ENCODE measurements at places on chromosomes 5 and 9.
A peak's percentile ranks its signal among the peaks of the same experiment; 100 is the strongest.

DNA sequence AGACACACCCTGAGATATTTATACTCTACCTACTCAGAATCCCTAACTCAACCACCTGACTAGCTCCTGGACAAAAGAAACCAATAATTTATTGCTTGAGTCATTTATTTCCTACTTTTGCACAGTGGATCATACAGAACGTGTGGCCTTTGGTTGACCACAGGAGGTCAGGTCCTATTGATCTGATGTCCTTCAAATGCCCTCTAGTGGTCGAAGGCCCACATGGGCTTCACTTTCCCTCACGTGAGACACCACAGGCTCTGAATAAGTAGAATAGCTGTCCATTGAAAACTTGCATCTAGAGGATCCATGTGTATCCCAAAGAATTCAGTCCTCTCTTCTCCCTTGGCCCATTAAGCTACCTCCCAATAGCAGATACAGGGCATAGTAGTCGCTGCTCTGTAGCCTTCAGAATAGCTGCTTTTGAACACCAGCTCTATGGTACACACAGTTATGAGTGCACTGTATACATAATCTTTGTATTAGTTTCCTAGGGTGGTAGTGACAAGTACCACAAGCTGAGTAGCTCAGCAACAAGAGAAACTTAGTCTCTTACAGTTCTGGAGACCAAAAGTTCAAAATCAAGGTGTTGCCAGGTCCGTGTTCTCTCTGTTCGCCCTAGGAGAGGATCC is 177.6 kb upstream of the SMARCA2 start:
- DNase-seq, result no peak

GRCh38 chr5:138635265-138635664 is 60.1 kb upstream of the HSPA9 start:
- no peak for DNase-seq

DNA sequence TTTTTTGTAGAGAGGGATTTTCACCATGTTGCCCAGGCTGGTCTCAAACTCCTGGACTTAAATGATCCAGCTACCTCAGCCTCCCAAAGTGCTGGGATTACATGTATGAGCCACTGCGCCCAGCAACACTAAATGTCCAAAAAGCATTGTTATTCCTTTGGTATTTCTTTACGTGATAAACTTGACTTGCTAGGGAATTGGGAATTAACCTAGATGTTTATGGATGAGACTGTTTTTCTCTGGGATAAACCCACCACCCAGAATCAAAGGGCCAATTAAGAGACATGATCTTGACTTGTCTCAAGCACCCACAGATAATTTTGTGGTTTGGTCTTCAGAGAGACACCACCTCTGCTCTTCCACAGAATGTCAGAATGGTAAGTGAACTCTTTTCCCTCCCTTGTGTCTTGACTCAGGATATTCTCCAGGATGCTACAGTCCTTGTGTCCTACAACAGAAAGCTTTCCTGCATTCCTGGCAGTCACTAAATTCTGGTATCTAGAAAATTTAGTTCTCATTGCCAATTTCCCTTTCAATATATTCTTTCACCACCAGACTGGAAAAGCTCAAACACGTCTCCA is 55.7 kb downstream of the ALDH1A1 start:
- DNase-seq, result no peak

DNA sequence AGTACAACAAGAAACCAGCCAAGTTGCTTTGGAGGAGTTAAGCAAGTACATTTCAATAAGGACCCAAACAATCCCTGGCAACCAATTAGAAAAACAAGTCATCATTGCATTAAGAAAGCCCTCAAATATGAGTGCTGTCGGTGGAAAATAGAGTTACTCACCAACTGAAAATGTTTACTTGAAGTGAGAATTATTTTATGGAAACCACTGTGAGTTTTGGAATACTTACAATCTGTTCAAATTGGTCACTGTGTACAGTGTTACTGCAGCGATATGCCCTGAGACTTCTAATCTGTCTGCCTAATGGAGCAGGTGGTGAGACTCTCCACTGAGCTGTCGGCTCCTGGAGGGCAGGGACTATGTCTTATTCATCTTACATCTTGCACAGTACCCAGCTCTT is 1073.2 kb upstream of the DMAC1 start:
- DNase-seq, result no peak

- no peak for DNase-seq
Observed at GRCh38 chr9:124665391-124666058, 105.6 kb downstream of the NR6A1 start.

DNA sequence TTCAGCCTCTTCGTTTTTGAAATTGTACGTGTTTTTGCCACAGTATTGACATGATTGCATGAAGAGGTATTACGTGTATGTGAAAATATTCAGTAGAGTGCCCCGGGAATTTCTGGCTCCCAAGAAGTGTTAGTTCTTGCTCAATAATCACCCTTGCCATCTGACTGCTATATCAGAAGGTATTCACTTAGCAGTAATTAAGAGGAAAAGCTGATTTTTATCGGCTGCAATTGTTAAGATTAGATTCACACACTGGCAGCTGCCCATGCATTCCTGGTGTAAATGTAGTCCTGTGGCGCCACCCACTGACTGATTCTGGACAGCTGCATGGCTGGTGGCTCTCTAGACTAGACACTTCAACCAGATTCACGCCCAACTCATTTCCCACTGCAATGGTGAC is 440.1 kb upstream of the ADAMTS16 start:
- no peak for DNase-seq

DNA sequence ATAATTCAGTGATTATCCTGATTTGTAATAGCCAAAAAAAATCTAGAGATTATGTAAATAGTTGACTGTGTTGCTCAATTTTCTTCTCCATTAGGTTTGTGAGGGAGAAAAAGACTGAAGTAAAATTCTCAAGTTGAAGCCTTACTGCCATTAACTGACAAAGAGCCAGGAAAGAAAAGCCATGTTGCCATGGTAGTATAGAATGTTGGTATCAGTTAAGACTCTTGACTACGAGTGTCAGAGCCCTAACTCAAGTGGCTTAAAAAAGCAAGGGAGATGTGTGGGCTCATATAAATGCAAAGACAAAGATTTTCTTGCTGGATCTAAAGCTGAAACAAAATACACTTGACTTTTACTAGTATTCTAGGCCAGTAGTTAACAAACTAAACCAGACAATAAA is 571.7 kb downstream of the KCTD16 start:
- DNase-seq, result no peak

- DNase-seq, result no peak
Observed at GRCh38 chr9:125644819-125645507, 62.0 kb downstream of the MAPKAP1 start.

DNA sequence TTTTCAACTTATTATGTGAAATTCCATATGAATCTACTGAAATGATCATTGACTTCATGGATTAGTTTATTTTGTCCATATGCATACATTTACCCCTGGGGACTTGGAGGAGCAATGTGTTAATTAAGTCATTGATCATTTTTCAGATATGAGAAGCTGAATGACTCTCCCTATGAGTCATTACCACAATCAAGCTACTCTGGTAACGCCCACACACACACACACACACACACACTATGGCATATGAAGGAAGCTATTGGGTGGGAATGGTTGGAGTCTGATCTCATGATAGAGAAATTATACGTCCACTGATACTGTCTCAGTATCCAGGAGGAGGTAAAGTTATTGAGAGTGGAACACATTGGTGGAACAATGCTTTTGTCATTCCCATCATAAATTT is 528.9 kb downstream of the AGTPBP1 start:
- no peak for DNase-seq

DNA sequence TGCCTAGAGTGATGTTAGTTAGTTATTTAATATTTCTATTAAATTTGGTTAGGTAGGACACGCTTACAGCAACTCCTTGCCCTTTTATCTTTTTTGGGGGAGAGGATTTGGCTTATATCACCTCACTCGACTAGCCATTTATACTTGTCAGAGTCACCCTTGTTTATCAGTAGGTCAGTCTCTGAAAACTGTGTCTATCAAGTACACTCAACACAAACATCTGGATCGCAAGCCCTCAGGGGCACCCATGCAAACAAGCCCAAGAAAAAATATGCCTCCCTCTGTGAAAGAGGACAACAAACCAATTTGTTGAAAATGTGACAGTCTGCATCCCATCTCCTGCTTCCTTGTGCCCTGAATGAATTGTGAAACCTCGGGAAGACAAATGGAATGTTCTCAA is 139.9 kb downstream of the PLCXD3 start:
- DNase-seq, result no peak

- DNase-seq, result peak; percentile 20
Observed at GRCh38 chr5:76958991-76959767, 6.3 kb downstream of the CRHBP start.

GRCh38 chr9:32918628-32919027 is 82.8 kb downstream of the APTX start:
- no peak for DNase-seq

DNA sequence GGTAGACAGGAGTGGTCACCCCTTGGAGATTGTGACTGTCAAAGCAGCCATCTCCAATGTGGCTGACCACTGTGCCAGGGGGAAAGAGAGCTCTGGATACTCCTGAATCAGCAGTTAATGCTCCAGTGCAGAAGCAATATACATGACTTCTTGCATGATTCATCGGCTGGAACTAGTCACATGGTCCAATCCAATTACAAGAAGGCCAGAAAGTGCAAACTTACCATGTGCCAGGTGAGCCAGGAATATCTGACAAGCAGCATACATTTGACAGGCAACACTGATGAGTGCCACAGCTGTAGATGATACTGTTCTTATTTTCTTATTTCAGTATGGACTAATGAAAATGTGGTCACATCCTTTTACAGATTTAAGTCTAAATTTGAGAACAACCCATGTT is 440.0 kb upstream of the MPDZ start:
- no peak for DNase-seq

GRCh38 chr9:129962889-129963703 is 79.9 kb downstream of the FNBP1 start:
- peak; percentile 79 for DNase-seq
